Caco-2 (cell line): ENCODE measurements at places on chromosomes 4 and X. TPM values are rescaled to one million over a fixed set of nuclear protein-coding genes. Genes with fewer than 3 reads are reported as not detected.

Gene VCX
- not detected in 2 replicates for total RNA-seq

Gene GAGE2A
- total RNA-seq = not detected in 2 replicates

Gene FGFBP2
- total RNA-seq = 0.25 TPM in 1 of 2 replicates, not detected in the other

Gene ERCC6L
- 9.7 and 10.2 TPM in 2 replicates for total RNA-seq

Gene NPY2R
- not detected in 2 replicates for total RNA-seq

Gene GAGE13
- total RNA-seq = not detected in 2 replicates

Gene TRO
- total RNA-seq = not detected in 2 replicates

Gene ELOVL6
- 9.3 and 9.5 TPM in 2 replicates for total RNA-seq

Gene GLRA2
- not detected in 2 replicates for total RNA-seq

Gene SMIM10L2A
- total RNA-seq = 2.1 and 2.6 TPM in 2 replicates

Gene ZIC3
- total RNA-seq = not detected in 2 replicates

Gene C1QTNF7
- total RNA-seq = not detected in 2 replicates

Gene OTC
- not detected in 2 replicates for total RNA-seq

Gene RIPPLY1
- total RNA-seq = not detected in 2 replicates

Gene MMAA
- 1.7 and 3.3 TPM in 2 replicates for total RNA-seq
